Thyroid gland (tissue), 4 donors: ENCODE measurements at places on chromosomes 2 and 18. TPM values are rescaled to one million over a fixed set of nuclear protein-coding genes. Genes with fewer than 3 reads are reported as not detected.

DNA sequence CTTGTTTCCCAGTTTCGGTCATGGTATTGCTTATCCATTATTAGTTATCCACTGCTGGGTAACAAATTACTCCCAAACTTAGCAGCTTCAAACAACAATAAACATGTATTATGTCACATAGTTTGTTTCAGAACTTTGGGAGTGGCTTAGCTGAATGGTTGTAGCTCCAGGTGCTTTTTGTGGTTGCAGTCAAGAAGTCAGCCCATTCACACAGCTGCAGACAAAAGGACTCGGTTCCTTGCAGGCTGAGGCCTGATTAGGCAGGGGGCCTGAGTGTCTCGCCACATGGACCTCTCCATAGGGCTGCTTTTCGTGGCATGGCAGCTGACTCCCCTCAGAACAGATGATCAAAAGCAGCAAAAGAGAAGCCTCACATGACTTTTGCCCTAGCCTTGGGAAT, 58.2 kb upstream of the ITGA4 start:
- no peak overlapping the region for H3K4me3 ChIP-seq
- H3K36me3 ChIP-seq, result no peaks in the 10 kb centered on the region
- no peak for DNase-seq
- H3K4me1 ChIP-seq, result no peaks in the 10 kb centered on the region
- no peaks in the 10 kb centered on the region for H3K27me3 ChIP-seq

DNA sequence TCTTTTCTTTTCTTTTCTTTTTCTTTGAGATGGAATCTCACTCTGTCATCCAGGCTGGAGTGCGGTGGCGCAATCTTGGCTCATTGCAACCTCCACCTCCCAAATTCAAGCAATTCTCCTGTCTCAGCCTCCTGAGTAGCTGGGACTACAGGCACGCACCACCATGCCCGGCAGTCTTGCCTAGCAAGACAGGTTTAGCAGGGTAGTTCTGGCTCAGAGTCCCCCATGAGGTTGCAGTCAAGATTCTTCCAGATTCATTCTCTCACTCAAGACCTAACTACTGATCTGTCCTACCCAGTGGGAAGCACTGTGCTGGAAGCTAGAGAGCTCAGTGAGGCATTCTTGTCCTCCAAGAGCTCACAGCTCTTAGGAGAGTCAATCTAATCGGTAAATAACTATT, 17.6 kb upstream of the ZAP70 start:
- H3K27me3 ChIP-seq, result no peaks in the 10 kb centered on the region
- no peak overlapping the region for H3K27ac ChIP-seq
- H3K4me3 ChIP-seq, result no peak overlapping the region
- H3K36me3 ChIP-seq, result no peaks in the 10 kb centered on the region

The KYNU gene
- 6.7 TPM for total RNA-seq

The CABYR gene
- total RNA-seq, result not detected
